ENCODE measurements at places on chromosomes 7 and 10. TPM values are rescaled to one million over a fixed set of nuclear protein-coding genes. Genes with fewer than 3 reads are reported as not detected.

DNA sequence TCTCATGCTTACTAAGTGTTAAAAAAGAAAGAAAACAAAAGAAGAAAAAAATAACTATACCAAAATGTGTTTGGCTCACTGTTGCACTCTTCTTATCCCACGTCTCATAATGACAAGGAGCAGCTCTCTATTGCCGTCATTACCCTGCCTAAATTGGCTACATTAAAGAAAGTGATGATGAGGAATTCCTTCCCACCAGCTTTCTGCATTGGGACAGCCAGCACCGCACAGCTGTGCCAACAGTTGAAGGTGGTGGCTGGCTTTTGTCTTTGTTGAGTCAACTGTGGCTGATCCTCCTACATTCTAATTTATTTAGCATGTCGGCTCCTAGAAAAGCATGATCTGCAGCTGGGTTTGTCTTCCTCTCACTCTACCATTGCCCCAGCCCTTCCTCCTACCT lies 751.8 kb downstream of the KCNMA1 start:
- DNase-seq, result no peak

DNA sequence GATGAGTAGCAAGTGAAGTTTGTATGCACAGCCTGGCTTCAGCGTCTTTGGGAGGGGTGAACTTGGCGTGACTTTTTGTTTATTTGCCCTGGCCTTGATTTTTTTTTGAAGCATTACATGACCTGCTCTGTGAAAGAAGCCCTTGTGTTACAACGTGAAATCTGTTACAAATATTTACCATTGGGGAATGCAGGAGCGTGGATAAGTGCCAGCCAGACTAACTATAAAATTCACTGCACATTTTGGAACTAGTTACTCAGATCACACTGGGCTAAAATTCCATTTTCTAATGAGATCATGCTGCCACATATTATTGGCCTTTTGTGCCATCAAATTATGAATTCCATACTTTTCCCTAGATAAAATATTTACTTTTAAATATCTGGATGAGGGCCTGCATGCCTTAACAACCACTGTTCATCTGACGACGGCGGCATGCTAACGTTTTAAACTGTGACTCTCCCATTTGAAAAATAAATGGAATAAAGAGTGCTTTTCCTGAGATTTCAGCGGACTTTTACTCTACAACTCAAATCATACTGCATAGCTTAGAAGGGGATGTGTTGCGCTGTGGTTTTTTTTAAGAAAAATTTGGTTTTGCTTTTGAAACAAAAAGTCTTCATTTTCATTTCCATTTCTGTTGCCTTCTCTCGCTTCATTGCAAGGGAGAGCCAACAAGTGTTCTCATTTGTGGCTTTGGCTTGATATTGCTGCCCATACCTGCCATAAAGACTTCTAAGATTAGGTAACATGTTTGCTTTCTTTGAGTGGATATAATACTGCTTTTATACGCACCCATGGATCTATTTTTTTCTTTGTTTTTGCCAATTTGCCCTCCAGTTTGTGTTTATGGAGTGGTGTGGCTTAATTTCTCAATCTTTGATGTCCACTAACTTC lies 352.2 kb downstream of the TFEC start:
- DNase-seq, result peak; percentile 54

DNA sequence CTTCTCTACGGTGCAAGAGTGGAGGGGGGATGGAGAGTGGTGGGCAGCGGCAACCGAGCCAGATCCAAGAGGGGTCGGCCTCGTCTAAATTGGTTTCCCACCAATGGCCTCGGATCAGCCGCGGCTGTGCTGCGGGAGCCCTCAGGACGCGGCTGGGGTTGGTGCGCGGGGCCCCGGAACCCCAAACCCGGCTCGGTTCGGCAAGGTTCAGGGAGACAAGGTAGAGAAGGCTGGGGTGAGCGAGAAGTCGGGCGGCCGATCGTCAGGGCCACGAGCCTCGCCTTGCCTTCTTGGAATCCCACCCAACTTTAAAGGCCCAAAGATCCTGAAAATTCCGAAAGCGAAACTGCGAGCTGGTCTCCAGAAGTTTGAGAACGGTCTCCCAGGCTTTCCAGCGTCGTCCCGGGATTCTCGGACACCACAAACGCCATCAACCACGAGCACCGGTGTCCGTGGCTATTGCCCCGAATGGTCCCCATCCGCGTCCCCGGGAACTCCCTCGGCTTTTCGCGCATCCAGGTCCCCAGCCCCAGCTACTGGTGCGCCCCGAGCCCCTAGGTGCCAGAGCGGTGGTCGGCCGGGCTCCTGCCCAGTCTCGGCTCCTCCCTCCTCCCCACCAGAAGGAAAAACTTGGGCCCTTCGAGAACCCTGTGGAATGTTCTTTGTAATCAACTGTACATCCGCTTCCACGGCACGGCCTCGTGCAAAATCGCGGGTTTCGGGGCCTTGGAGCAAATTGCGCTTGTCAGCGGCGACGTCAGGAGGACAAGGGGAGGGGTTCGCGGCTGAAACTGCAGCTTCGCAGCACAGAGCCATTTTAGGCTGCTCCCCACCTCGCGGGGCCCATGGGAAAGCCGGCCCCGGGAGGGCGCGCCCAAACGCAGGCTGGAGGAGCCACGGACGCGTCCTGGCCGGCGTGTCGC lies 3.2 kb downstream of the SFMBT2 start:
- peak; percentile 75 for DNase-seq

The GALNT11 gene
- total RNA-seq, result 21.9 TPM

The GALNT17 gene
- 17.3 TPM for total RNA-seq

The AHCYL2 gene
- total RNA-seq, result 467 TPM

Data from mucosa of descending colon (tissue), 3 donors.